Left renal pelvis (tissue), 4 donors: ENCODE measurements at places on chromosomes 16 and 17.

DNA sequence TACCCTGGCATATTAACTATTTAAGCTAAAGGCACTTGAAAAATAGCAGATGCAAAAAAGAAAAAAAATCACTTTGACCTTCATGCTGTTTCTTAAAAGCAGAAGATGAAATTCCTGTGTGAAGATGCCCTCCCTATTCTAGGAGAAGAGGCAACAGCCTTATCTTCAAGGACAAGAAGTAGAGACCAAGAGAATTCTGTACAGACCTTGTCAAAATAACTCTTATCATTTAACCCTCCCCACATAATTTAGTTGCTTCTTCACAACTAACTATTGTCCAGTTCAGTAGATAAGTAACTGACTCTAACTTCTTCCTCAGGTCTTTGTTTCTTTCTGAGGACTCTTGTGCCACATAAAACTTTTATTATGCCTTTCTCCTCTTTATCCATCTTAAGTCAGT, 72.0 kb upstream of the MARCHF10 start:
- no peak for DNase-seq

DNA sequence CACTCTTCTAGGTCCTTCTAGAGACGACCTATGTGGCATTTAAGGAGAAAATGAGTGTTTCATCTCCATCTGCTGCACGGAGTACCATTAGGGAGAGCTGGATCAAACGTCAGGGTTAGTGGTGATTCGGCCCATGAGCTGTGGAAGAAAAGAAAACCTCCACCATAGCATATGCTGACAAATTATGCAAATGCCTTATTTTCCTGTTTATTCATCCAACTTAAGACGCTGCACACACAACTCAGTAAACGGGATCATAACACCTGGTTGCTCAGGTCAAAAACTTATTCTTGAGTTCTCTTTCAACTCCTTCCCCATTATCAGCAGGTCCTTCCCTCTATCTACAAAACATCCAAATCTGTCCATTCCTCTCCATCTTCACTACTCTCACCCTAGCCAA, 1.3 kb upstream of the MOSMO start:
- no peak for DNase-seq

DNA sequence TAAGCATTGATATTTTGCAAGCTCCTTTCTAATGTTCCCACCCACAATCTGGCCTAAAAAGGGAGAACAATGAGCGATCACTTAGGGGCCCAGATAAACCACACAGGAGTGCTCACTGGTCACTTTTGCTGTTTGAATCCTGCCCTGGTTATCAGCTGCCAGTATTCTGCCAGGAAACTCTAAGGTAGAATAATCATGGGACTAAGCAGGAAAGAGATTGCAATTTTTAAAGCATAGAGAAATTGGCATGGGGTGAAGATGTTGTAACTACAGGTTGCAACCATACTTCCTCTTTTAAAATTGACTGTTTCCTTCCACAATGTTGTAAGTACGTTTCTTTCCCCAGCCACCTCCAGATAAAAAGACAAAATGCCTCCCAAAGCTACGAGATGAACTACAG, 251.2 kb upstream of the CDH11 start:
- no peak for DNase-seq

GRCh38 chr17:66842505-66842904, 7.6 kb downstream of the CACNG5 start:
- DNase-seq, result no peak

- DNase-seq, result no peak
These were observed 14.9 kb downstream of the MMP15 start for GRCh38 chr16:58040496-58040846.

GRCh38 chr16:50282010-50282538, 15.7 kb downstream of the ADCY7 start:
- no peak for DNase-seq

GRCh38 chr16:399340-400019, 2.2 kb upstream of the DECR2 start:
- no peak for DNase-seq

- DNase-seq, result no peak
These were observed 143.7 kb downstream of the ABCC12 start for GRCh38 chr16:48011878-48012658.

- DNase-seq, result no peak
These were observed 110.2 kb downstream of the ABCC6 start for GRCh38 chr16:16113076-16113475.

DNA sequence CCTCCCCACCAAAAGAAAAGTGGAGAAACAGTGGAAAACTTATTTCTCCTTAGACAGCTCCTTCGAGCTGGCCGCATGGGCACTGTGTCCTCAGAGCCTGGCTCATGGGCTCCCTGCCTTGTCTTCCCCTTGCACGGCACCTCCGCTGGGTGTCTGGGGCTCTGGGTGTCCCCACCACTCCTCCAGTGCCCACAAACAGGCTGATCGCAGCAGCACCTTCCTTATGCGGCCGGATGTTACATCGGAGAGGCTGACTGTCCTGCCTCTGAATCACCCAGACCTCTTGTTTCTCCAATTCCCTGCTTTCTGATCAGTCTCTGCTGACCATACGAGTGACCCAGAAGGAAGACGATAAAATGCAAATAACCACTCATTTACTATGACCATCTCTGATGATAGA, 121.7 kb downstream of the SLC39A11 start:
- no peak for DNase-seq

GRCh38 chr16:57263541-57264351, 18.7 kb downstream of the ARL2BP start:
- no peak for DNase-seq

GRCh38 chr16:77599793-77600415, 122.4 kb upstream of the NUDT7 start:
- no peak for DNase-seq

GRCh38 chr17:34613064-34614019, 34.0 kb downstream of the TMEM132E start:
- peak; percentile 52 for DNase-seq

DNA sequence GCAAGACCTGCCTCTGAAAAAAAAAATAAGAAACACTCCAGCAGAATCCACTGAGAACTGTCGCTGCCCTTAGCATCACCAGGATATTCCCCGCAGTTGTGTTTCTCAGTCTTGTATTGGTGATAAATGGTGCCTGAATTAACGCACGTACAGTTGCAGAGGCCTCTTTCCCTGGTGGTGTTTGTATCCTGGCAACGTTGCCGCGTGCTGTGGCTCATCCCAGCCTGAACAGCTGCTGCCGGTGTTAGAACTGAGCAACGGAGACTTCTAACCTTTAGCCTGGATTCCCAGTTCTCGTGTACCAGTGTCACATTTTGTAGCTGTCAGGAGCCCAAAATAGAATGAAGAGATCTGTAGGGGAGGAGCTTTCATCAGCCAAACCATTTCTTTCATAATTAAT, 4.8 kb downstream of the MLYCD start:
- DNase-seq, result no peak

- no peak for DNase-seq
These were observed 2.0 kb downstream of the PRR14 start for GRCh38 chr16:30652718-30653117.

DNA sequence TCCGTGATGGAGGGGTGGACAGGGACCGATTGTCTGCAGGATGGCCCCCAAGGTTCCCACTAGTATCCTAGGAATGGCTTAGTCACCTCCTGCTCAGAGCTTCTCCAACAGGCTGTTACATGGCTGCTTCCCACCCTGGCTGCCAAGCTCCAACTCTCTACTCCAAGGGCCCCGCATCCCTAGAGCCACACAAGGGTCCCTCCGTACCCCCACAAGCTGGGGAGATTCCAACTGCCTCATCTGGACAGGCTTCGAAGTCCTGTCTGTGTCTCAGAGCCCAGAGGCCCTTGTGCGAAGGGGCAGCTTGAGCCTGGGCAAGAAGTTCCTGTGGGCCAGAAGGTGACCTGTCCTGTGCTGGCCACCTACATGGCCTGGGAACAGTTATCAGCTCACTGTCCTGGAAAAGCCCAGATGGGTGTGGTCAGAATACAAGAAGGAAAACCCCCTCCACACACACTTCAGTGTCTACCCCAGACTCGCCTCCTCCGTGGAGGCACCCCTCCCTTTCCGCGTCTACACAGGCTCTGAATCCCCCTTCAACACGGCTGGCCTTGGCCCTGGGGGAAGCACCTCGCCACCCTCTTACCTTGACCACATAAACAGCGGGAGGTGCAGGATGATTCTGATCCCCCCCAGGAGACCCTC, 586 bp downstream of the MEAK7 start:
- DNase-seq, result no peak

DNA sequence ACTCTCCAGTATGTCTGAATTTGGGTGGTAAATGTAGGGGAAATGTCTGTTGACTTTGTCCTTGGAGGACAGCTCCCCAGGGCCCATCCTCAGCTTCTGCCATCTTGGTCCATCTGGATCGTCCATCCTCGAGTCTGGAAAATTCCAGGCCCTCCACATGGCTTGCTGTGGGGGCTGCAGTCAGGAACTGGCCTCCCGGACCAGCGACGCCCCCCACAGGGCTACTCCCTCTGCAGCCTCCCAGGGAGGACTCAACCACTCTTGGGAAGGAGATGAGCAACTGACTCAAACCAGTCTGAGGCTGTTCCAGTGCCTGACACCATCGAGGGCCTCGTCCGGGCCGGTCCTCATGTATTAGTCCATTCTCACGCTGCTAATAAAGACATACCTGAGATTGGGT, 5.5 kb upstream of the ZG16B start:
- no peak for DNase-seq

GRCh38 chr17:2084036-2084765, 29.3 kb downstream of the HIC1 start:
- no peak for DNase-seq

DNA sequence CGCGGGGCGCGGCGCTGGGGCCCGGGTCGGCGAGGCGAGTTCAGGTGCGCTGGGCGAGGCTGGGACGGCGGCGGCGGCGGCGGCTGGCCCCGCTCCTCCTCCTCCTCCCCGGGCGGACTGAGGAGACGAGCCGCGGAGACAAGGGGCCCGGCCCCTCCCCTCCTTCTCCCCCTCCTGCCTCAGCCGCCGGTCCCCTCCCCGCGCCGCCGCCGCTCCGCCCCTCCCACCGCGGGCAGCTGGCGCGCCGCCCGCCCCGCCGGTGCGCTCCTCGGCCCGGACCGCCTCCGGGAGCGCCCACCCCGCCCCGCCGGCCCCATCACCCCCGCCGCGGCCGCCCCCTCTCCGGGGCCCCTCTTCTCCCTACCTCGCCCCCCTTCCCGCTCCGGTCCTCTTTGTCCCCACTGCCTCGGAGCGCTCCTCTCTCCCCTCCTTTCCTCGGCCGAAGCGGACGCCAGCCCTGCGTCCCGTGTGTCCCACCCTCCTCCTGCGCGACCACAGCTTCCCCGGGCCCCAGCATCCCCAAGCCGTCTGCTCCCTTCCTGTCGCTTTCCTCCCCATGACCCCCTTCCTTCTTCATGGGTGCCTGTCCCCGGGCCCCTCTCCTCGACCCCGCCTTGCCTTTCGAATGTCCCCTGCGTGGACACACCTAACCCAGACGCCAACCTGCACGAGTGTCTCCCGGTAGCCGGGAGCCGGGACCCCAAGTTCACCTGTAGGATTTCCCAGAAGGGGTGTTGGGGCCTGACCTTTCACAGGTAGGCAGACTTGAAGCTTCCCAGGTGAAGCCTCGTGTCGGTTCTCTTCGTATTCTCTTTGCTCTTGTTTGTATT, at the start of gene TOX3:
TSS of gene TOX3 (minus strand) at position 140 of the 830 bp plus-strand sequence. CDS start 420 bp downstream, outside the sequence.
- no peak for DNase-seq

DNA sequence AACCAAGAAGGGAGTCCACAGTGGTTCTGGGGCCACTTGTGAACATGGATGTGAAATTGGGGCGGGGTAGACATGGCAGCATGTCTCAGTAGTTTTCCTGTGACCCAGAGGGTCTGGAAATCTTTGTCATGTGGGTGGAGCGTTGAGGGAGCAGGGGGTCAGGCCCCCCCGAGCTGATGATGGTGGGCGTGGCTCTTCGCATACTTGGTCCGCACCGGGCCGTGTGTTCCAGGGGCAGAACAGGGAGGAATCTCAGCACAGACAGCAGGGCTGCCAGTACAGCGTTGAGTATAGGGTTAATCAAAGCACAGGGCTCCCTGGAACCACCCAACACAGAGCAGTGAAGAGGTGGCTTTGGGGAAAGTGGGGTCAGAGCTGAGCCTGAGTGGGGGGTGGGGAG, 267.5 kb downstream of the SEC14L1 start:
- no peak for DNase-seq

- DNase-seq, result no peak
These were observed 5.0 kb downstream of the HERPUD1 start for GRCh38 chr16:56936950-56937349.

DNA sequence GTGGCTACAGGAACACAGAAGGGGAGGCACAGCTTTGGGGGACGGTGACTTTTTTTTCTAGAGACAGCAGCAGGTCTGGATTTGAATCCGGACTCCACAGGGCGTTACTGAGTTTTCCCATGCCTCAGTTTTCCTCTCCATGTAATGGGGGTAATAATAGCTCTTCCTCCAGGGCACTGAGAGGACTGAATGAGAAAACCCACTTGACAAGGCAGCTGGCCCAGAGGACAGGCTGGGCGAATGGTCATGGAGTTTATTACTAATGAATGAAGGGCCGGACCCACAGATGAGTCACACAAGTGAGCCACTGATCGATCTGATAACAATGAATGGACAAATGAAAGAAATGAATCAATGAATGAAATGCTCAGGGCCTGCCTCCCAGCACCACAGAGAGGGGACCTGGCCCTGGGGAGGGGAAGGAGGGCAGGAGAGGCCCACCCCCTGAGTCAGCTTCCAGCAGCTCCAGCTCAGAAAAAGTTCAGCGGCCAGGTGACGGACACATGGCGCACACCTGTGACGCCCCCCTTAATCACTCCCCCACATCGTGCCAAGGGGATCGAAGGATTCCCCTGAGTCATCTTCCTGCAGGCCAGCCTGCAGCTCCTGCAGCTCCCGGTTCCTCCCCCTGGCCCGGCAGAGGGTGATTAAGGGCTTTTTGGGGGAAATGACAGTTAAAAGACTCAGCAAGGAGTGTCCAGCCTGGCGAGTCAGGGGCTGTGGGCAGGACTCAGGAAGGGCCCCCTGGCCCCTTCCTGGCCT, 54.3 kb downstream of the SOCS1 start:
- DNase-seq, result no peak

- no peak for DNase-seq
These were observed 40.9 kb upstream of the ICAM2 start for GRCh38 chr17:64061178-64061898.

DNA sequence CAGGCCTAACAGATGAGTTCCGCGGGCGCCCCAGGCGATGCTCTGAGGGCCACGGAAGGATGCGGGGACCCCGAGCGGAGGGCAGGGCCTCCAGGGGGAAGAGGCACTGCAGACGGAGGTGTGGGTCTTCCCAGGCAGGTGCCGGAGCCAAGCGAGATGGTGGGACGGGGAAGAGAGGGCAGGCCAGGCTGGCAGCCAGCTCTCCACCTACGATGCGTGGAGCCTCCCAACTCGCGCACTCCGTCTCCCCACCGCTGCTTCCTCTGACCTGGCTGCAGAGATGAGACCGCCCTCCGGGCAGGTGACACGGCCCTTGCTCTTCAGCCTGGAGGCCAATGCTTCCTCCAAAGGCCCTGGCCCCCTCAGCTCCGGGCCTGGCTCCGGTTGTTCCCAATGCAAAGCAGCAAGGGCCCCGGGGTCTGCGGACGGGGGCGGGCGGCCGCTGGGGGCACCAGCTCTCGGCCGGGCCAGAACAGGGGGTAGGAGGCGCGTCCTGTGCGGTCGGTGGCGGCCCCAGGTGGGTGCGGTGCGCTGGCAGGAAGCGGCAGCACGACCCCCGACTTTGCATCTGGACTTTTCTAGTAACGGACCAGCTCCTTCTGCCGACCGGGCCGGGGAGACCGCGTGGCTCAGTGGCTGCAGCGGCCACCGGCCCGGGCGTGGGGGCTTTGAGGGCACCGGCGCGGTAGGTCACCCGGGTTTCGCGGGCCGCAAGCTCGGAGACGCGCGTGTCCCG, 1.5 kb upstream of the SOX8 start:
- no peak for DNase-seq

- no peak for DNase-seq
These were observed 18.9 kb upstream of the CACNA1H start for GRCh38 chr16:1133810-1134520.

- no peak for DNase-seq
These were observed 16.2 kb downstream of the CLUH start for GRCh38 chr17:2695243-2695960.
